Activated CD8-positive, alpha-beta T cell treated with anti-CD3 and anti-CD28 coated beads for 36 hours (primary cell): ENCODE measurements at places on chromosomes 11 and 22. TPM values are rescaled to one million over a fixed set of nuclear protein-coding genes. Genes with fewer than 3 reads are reported as not detected.

DNA sequence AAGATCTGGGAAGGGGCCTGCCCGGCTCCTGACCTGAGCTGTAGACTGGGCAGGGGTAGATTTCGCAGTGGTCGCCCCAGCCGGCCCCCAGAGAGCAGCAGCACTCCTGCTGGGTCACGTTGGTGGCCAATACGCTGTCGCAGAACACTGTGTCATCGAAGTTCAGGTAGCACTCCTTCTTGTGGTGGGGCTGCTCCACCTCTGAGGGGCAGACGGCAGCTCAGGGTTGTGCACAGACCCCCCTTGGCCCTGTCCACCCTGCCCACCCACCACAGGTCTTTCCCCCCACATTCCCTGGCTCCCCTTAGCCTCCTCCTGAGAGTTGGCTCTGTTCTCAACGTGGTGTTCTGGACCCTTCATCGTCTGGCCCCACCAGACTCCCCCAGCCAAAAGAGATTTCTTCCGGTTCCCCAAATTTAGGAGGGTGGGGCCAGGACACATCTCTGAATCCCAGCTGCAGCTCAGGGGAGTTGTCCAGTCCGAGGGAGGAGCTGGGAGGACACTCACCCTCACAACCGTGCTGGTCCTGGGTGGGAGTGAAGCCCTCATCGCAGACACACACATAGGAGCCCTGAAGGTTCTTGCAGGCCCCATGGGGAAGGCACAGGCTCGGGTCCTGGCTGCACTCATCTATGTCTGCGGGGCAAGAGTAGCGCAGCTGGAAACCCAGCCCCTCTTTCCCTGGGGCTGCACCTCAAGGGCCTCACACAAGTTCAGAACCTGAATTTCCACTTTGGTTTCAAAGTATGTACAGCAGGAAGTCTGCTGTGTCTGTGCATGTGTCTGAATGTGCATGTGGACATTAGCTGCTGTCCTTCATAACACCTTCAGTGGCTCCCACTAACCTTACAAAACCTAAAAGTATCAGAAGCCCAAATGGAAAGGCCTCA lies 16.5 kb downstream of the SCYL1 start:
- peak overlapping the region; percentile 76 for H3K4me3 ChIP-seq
- no peak for DNase-seq
- H3K27ac ChIP-seq = peak overlapping the region; percentile 86
- H3K4me1 ChIP-seq = peaks cover 29% of the 10 kb centered on the region
- peaks cover 4% of the 10 kb centered on the region for H3K36me3 ChIP-seq
- H3K27me3 ChIP-seq = no peaks in the 10 kb centered on the region

GRCh38 chr11:67420147-67420645 lies 4.7 kb downstream of the CARNS1 start:
- H3K36me3 ChIP-seq = no peaks in the 10 kb centered on the region
- peak overlapping the region; percentile 89 for H3K27ac ChIP-seq
- H3K4me3 ChIP-seq = peak overlapping the region; percentile 82
- peaks cover 48% of the 10 kb centered on the region for H3K4me1 ChIP-seq

Gene CYB561A3
- total RNA-seq = 32.4 TPM

- peaks cover 20% of the 10 kb centered on the region for H3K4me1 ChIP-seq
- no peak for DNase-seq
- peaks cover 25% of the 10 kb centered on the region for H3K36me3 ChIP-seq
- peak overlapping the region; percentile 87 for H3K27ac ChIP-seq
- peak overlapping the region; percentile 53 for H3K4me3 ChIP-seq
- H3K27me3 ChIP-seq = no peaks in the 10 kb centered on the region
These were observed 653 bp downstream of the IL18BP start for GRCh38 chr11:71999362-71999761.

- no peaks in the 10 kb centered on the region for H3K27me3 ChIP-seq
- H3K4me3 ChIP-seq = no peak overlapping the region
- H3K27ac ChIP-seq = no peak overlapping the region
- peaks cover 55% of the 10 kb centered on the region for H3K4me1 ChIP-seq
- no peak for DNase-seq
These were observed 197.8 kb downstream of the MAML2 start for GRCh38 chr11:96145163-96145585.

DNA sequence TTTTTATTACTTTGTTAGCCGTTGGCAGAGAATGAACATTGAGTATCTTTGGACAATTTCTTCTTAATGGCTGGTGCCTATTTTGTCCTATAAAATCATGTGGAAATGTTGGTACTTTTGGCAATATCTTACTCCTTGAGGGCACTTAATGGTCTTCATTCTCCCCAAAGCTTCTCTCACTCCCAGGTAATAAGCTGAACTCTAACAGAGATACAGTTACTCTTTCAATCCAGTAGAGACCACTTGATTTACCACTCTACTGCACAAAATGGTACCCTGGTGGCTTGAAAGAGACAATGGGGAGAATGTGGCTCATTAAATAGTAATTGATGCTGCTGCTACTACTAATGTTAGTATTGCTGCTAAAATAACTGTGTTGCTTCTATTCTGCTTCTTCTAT lies 53.0 kb downstream of the MAML2 start:
- H3K4me3 ChIP-seq = no peak overlapping the region
- no peak for DNase-seq
- H3K27ac ChIP-seq = no peak overlapping the region
- peaks cover 32% of the 10 kb centered on the region for H3K36me3 ChIP-seq
- peaks cover 89% of the 10 kb centered on the region for H3K4me1 ChIP-seq

GRCh38 chr22:48734961-48735360 lies 1092.7 kb downstream of the BRD1 start:
- no peak overlapping the region for H3K27ac ChIP-seq
- no peaks in the 10 kb centered on the region for H3K27me3 ChIP-seq
- no peak for DNase-seq

- no peaks in the 10 kb centered on the region for H3K36me3 ChIP-seq
- peaks cover 25% of the 10 kb centered on the region for H3K27me3 ChIP-seq
These were observed 3.6 kb downstream of the GAL start for GRCh38 chr11:68687986-68688385.

DNA sequence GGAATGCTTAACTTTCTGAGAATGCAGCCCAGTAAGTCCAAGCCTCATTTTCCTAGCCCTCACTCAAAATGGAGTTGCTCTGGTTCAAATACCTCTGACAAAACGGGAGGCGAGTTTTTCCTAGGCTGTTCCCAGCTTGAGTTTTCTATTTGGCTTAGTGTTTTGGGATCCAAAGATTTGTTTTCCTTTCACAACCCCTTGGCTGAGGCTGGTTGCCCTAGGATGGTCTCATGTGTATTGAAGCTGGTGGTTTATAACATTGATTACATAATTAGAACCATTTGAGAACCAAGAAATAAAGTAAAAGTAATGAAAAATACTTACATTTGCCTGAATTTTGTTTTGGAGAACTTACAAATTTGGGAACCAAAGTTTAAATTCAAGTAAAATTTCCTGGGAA lies 611.1 kb upstream of the LUZP2 start:
- no peaks in the 10 kb centered on the region for H3K36me3 ChIP-seq
- DNase-seq = no peak
- no peak overlapping the region for H3K27ac ChIP-seq
- H3K4me1 ChIP-seq = no peaks in the 10 kb centered on the region
- H3K27me3 ChIP-seq = no peaks in the 10 kb centered on the region

DNA sequence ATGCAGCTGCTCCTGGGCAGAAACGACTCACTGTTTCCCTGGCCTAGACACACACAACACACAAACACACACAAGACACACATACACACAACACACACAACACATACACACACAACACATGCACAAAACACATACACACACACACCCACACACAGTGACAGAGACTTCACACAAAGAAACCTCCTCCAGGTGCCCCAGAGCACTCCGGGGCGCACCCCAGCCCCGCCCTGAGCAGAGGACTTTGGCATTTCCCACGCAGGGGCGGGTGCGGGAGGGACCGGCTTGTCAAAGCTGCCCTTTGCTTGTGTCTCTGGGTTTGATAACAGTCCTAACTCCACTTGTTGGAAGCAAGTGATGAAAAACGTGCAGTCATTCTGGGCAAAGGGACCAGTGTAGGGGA lies 6.5 kb downstream of the APOBEC3A start:
- no peaks in the 10 kb centered on the region for H3K36me3 ChIP-seq
- H3K27me3 ChIP-seq = peaks cover 9% of the 10 kb centered on the region
- no peak overlapping the region for H3K4me3 ChIP-seq
- DNase-seq = no peak

- peaks cover 2% of the 10 kb centered on the region for H3K27me3 ChIP-seq
- DNase-seq = no peak
- no peaks in the 10 kb centered on the region for H3K36me3 ChIP-seq
- H3K4me1 ChIP-seq = no peaks in the 10 kb centered on the region
These were observed 16.6 kb downstream of the PAK1 start for GRCh38 chr11:77457340-77457739.

DNA sequence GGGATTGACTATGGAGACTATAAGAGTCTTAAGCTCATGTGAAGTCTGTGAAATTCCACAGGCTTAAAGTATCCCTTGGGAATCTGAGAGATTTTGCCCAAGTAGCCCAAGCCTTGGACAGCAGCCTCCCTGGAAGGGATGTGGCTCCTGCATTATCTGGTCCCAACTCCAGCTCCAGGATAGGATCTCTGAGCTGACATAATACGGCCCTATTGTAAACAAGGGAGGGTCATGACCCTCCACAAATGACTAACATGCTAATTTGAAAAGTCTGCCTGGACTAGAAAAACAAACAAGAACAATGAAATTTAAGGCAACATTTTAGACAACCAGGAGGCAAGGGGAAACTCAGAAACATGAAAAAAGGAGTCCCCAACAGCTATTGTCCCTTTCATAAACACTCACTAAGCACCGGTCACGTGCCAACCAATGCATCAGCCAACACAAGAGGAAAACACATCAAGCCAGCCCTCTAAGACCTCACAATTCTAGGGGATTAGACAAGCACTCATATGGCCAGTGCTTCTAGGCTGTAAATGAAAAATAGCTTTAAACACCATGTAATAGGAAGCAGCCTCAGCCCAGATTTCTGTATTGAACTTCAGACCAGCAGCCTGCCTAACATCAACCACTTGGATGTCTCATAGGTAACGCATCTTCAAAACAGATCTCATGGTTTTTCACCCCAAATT lies 101.2 kb upstream of the TIMP3 start:
- no peaks in the 10 kb centered on the region for H3K4me1 ChIP-seq
- no peak overlapping the region for H3K27ac ChIP-seq
- no peak overlapping the region for H3K4me3 ChIP-seq
- peaks cover 9% of the 10 kb centered on the region for H3K27me3 ChIP-seq

GRCh38 chr11:45799562-45799961 lies 5.4 kb upstream of the SLC35C1 start:
- no peak overlapping the region for H3K4me3 ChIP-seq
- H3K36me3 ChIP-seq = no peaks in the 10 kb centered on the region
- no peak overlapping the region for H3K27ac ChIP-seq
- no peaks in the 10 kb centered on the region for H3K27me3 ChIP-seq
- DNase-seq = no peak
- H3K4me1 ChIP-seq = peaks cover 2% of the 10 kb centered on the region
